ENCODE measurements at places on chromosomes 5 and 9. TPM values are rescaled to one million over a fixed set of nuclear protein-coding genes. Genes with fewer than 3 reads are reported as not detected.
A peak's percentile ranks its signal among the peaks of the same experiment; 100 is the strongest.

Gene BTF3
- 872 TPM for total RNA-seq

GRCh38 chr9:20200581-20200980 is 411.7 kb upstream of the SLC24A2 start:
- no peak overlapping the region for H3K4me3 ChIP-seq
- no peaks in the 10 kb centered on the region for H3K36me3 ChIP-seq
- no peaks in the 10 kb centered on the region for H3K4me1 ChIP-seq

Gene SHISAL2B
- total RNA-seq: not detected

DNA sequence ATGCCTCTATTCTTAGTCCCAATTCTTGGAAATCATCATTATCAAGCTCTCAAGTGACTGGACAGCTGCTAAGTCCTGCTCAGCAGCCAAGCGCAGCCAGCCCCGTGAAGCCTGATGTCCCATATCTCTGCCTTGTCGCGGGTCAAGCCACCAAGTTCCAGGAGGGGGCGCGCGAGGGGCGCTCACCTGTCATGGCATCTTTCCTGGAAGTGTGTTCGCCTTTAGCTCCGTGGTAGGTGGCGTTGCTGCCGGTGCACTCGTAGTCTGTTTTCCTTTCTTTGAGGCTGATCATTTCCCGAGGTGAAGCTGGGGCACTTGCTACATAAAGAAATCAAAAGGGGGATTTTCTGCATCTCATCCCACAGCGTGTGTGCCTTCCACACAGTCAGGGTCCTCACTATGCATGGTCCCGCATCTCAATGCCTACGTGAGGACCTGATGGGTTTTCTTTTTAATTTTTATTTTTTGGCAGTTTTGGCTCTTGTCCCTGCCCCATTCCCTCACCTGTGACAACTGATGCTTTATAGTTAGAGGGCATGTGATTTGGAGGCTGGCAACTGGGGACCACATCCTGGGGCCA is 227.0 kb upstream of the DAP start:
- peak; percentile 93 for DNase-seq
- H3K4me3 ChIP-seq: peak overlapping the region; percentile 32
- H3K4me1 ChIP-seq: peaks cover 13% of the 10 kb centered on the region
- no peak overlapping the region for H3K27ac ChIP-seq
- H3K36me3 ChIP-seq: no peaks in the 10 kb centered on the region

GRCh38 chr9:88046542-88046941 is 72.2 kb upstream of the CDK20 start:
- no peaks in the 10 kb centered on the region for H3K4me1 ChIP-seq
- no peak overlapping the region for H3K27ac ChIP-seq
- H3K36me3 ChIP-seq: no peaks in the 10 kb centered on the region

DNA sequence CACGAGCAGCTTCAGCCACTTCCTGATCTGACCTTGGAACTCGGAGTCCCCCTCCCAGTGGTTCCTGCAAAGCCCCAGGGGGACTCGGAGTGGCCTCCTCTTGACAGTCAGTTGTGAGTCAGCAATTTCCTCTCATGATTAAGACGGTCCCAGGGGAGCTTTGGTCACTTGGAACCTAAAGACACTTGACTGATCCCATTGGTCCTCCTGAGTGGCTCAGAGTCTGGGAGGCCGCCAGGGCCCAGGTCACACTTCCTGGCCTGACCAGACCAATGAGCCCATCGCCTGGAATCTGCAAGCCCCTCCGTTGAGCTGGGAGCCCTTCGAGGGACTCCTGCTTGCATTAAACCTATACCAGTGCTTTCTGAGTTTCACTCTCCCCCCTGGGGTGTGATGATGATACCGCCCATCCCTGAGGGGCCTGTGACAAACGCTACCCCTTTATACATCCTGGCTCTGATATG is 29.1 kb downstream of the TSPAN17 start:
- no peak for DNase-seq
- no peak overlapping the region for H3K27ac ChIP-seq
- H3K4me1 ChIP-seq: no peaks in the 10 kb centered on the region
- no peak overlapping the region for H3K4me3 ChIP-seq

DNA sequence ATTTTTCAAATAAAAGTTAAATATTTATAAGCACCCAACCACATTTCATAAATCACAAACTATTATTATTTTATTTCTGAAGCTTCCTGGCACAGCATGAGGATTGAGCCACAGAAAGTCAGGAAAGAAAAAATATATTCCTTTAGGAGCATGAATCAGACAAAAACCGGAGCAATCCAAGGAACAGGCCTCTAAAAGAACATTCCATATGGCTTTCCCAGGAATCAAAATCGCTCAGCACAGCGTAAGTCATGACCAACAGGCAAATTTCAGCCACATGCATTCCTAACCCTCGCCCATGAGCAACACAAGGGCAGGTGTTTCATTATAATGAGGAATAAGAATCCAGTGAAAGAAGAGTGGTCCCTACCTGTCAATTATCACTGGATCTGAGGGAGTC is 26.7 kb downstream of the EBF1 start:
- no peak for DNase-seq
- H3K36me3 ChIP-seq: no peaks in the 10 kb centered on the region
- H3K27me3 ChIP-seq: peaks cover 71% of the 10 kb centered on the region
- H3K27ac ChIP-seq: no peak overlapping the region
- no peaks in the 10 kb centered on the region for H3K4me1 ChIP-seq
- H3K4me3 ChIP-seq: no peak overlapping the region

- H3K4me1 ChIP-seq: peaks cover 8% of the 10 kb centered on the region
- H3K27me3 ChIP-seq: peaks cover 43% of the 10 kb centered on the region
- H3K27ac ChIP-seq: no peak overlapping the region
Observed at GRCh38 chr5:181133610-181134231, 2.8 kb upstream of the OR2V1 start.

DNA sequence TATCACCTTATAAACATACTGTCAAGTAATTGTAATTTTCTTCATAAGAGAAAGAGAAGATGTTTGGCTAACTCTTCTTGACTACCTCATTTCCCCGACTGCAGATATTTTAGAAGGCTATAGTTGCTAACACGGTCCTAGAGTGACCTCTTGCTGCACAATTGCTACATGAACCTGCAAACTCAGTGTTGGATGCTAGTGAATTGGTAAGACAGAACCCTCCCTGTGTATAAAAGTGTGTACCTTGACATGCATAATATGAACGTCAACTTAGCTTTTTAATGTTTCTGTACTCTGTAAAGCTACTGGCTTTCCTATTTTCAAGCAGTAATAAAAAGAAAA is 46.7 kb upstream of the CER1 start:
- H3K36me3 ChIP-seq: no peaks in the 10 kb centered on the region
- H3K4me3 ChIP-seq: no peak overlapping the region
- no peaks in the 10 kb centered on the region for H3K4me1 ChIP-seq
- DNase-seq: peak; percentile 11

DNA sequence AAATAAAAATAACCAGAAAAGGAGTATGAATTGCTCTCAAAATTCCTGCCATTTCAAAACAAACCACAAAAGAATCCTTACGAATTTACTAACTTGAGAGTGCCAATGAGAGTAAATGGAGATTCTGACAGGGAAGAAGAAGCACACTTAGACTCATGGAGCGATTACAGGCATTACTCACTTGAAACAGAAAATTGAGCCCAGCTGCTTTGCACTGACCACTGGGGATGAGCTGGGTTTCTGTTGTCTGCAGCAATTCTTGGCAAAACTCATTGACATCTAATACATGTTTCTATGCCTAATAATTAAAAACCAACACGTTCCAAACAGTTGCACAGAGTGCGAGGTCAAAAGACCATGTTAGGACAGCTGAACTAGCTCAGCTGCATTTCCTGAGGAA is 731.6 kb downstream of the DNAH5 start:
- no peaks in the 10 kb centered on the region for H3K4me1 ChIP-seq
- no peaks in the 10 kb centered on the region for H3K36me3 ChIP-seq
- H3K27me3 ChIP-seq: no peaks in the 10 kb centered on the region
- H3K27ac ChIP-seq: no peak overlapping the region
- no peak overlapping the region for H3K4me3 ChIP-seq
- DNase-seq: no peak

GRCh38 chr5:157520911-157521703 is 54.5 kb downstream of the ADAM19 start:
- peaks cover 6% of the 10 kb centered on the region for H3K4me1 ChIP-seq
- H3K27ac ChIP-seq: no peak overlapping the region
- no peak for DNase-seq
- H3K27me3 ChIP-seq: no peaks in the 10 kb centered on the region

Gene ZNF366
- total RNA-seq: not detected

DNA sequence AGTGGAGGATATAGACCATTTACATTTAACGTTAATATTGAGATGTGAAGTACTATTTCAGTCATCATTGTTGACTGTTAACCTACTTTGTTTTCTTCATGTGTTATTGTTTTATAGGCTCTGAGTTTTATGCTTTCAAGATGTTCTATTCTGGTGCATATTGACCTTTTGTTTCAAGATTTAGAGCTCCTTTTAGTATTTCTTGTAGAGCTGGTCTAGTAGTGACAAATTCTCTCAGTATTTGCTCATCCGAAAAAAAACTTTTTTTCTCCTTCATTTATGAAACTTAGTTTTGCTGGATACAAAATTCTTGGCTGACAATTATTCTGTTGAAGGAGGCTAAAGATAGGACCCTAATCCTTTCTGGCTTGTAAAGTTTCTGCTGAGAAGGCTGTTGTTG is 91.3 kb downstream of the INVS start:
- H3K27ac ChIP-seq: no peak overlapping the region
- H3K4me3 ChIP-seq: no peak overlapping the region
- no peaks in the 10 kb centered on the region for H3K27me3 ChIP-seq
- no peaks in the 10 kb centered on the region for H3K36me3 ChIP-seq

GRCh38 chr5:133657036-133657435 is 44.7 kb upstream of the FSTL4 start:
- no peaks in the 10 kb centered on the region for H3K36me3 ChIP-seq
- no peaks in the 10 kb centered on the region for H3K4me1 ChIP-seq

Gene ZNF658
- total RNA-seq: 2.5 TPM

Gene SLC28A3
- 18.3 TPM for total RNA-seq

Gene S1PR3
- total RNA-seq: 0.76 TPM

GRCh38 chr5:74017786-74018211 is 391.8 kb downstream of the ARHGEF28 start:
- H3K4me3 ChIP-seq: no peak overlapping the region
- H3K27me3 ChIP-seq: peaks cover 16% of the 10 kb centered on the region

Gene IFNA13
- not detected for total RNA-seq

- H3K27ac ChIP-seq: no peak overlapping the region
- no peaks in the 10 kb centered on the region for H3K27me3 ChIP-seq
- peaks cover 2% of the 10 kb centered on the region for H3K4me1 ChIP-seq
- H3K4me3 ChIP-seq: no peak overlapping the region
- no peaks in the 10 kb centered on the region for H3K36me3 ChIP-seq
- DNase-seq: no peak
Observed at GRCh38 chr5:120528609-120529008, 64.5 kb downstream of the PRR16 start.

DNA sequence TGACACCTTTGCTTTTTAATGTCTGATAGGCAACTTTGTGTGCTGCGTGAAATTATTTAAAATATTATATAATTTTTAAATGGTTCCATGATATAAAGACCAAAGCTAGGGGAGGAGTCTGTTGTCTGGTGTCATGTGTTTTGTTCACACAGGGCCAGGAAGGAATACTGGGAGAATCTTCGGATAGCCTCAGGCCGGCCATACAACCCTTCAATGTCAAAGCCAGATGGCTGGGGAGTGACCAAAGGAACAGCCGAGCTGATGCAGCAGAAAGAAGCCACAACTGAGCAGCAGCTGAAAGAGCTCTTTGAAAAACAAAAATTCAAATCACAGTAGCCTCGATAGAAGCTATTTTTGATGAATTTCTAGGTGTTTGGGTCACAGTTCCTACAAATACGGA is 19.2 kb downstream of the BHMT start:
- H3K27ac ChIP-seq: no peak overlapping the region
- H3K36me3 ChIP-seq: peaks cover 5% of the 10 kb centered on the region
- peaks cover 18% of the 10 kb centered on the region for H3K4me1 ChIP-seq
- DNase-seq: no peak
- H3K4me3 ChIP-seq: no peak overlapping the region

- H3K36me3 ChIP-seq: peaks cover 46% of the 10 kb centered on the region
- H3K27ac ChIP-seq: peak overlapping the region; percentile 88
- no peaks in the 10 kb centered on the region for H3K27me3 ChIP-seq
- peaks cover 90% of the 10 kb centered on the region for H3K4me1 ChIP-seq
- DNase-seq: no peak
- peak overlapping the region; percentile 65 for H3K4me3 ChIP-seq
Observed at GRCh38 chr5:107572715-107573368, 97.9 kb downstream of the EFNA5 start.

DNA sequence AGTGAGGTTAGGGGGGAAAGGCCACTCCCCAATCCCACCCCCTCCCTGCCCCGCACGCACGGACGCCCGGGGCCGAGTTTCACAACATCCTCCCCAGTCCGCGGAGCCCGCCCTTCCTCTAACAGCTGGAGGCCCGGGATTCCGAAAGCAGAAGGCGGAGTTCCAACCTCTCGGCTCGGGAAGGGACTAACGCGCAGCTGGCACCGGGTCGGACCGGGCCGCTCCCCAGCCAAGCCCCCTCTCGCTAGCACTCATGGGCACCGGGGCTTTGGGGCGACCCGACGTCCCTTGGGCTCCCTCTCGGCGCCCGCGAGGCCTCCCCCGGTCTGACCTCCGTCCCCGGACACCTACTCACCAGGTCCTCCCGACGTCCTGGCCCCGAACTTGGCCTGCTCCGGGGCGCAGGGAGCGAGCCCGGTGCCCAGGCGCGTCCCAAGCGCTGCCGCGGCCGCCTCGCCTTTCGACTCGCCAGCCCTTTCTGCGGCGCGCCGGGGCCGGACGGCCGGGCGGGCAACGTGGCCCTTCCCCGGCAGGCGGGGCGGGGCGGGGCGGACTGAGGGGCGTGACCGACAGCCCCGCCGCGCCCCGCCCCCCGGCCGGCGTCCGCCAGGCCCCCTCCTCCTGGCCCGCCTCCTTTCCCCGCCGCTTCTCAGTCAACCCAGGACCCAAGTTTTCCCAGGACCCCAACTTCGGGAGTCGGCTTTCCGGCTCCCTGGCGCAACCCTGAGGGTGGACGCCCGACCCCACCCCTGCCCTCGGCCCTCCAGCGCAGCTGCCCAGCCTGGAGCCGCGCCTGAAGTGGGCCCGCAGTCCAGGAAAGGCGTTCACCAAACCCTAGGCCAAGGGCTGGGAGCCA is at the start of gene MGAT1:
Gene MGAT1, minus strand, starts transcription at position 482 of the 856 bp plus-strand sequence. CDS start 9,835 bp downstream, outside the sequence.
- H3K27me3 ChIP-seq: no peaks in the 10 kb centered on the region
- peak within 1 kb of the TSS; percentile 79 for H3K4me3 ChIP-seq
- peak within 1 kb of the TSS; percentile 82 for H3K27ac ChIP-seq
- DNase-seq: peak; percentile 94
- peaks cover 66% of the 10 kb centered on the region for H3K4me1 ChIP-seq

DNA sequence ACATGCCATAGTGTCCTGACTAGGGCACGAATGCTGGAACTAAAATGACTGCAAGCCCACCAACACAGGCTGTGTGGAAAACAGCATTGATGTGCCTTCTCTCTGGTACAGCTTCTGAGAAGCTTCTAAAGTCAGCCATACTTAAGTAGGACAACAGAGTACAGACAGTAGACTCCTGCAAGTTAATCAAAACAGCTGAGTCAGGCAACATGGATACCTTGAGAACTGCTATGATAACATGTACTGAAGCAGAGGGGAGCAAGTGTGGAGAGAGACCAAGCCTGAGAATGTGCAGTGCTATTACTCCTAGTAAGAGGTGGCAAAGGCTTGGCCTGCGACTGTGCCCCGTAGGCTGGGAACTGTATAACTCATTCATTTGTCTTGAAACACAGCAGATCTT is 2.5 kb downstream of the ISCA1 start:
- H3K27ac ChIP-seq: no peak overlapping the region
- H3K27me3 ChIP-seq: no peaks in the 10 kb centered on the region
- H3K4me3 ChIP-seq: no peak overlapping the region

Data from Calu3 (cell line).